ENCODE measurements at places on chromosomes 16 and 17. TPM values are rescaled to one million over a fixed set of nuclear protein-coding genes. Genes with fewer than 3 reads are reported as not detected.

DNA sequence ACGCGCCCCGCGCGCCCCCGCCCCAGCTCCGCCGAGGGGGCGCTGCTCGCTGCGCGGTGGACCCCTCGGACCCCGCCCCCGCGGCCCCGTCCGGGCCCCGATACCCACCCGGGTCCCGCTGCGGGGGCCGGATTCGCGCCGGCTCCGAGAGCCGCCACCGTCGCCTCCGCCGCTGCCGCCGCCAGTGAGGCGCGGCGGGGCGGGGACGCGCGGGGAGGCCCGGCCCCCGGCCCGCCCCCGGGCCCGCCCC, at the start of gene TBC1D16:
Gene TBC1D16 (minus strand): TSS at position 186 of the 250 bp plus-strand sequence. CDS start 22,325 bp downstream, outside the sequence.
- peak within 1 kb of the TSS; percentile 77 for H3K4me3 ChIP-seq
- H3K27me3 ChIP-seq: peaks cover 6% of the 10 kb centered on the region
- H3K4me1 ChIP-seq: peaks cover 13% of the 10 kb centered on the region
- DNase-seq: no peak
- H3K27ac ChIP-seq: peak within 1 kb of the TSS; percentile 91
- peaks cover 10% of the 10 kb centered on the region for H3K36me3 ChIP-seq

DNA sequence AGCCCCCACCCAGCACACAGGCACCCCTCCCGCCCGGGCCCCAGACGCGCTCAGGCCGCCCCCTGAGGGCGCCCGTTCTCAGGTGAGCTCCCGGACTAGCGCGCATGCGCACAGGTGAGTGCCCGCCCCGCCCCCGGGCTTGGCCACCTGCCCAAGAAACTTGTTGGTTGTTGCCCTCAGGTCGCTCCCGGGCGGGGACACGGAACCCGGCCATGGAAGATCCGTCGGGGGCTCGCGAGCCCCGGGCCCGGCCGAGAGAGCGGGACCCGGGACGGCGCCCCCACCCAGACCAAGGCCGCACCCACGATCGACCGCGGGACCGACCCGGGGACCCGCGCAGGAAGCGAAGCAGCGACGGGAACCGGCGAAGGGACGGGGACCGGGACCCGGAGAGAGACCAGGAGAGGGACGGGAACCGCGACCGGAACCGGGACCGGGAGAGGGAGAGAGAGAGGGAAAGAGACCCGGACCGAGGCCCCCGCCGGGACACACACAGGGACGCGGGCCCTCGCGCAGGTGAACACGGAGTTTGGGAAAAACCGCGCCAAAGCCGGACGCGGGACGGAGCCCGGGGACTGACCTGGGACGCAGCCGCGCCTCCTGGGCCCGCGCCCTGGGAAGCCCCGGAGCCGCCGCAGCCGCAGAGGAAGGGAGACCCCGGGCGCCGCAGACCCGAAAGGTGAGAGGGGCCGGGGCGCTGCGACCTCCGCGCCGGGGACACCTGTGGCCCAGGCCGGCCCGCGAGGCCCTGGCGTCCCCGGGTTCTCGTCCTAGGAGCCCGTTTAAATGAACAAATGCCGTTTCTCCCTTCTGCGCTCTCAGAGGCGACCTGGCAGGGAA, at the start of gene MARVELD3:
Gene MARVELD3 (plus strand): TSS at position 167 of the 840 bp plus-strand sequence. CDS start 46 bp downstream, at position 213.
- H3K27ac ChIP-seq: peak within 1 kb of the TSS; percentile 41
- H3K4me1 ChIP-seq: peaks cover 20% of the 10 kb centered on the region
- peak; percentile 92 for DNase-seq
- H3K36me3 ChIP-seq: no peaks in the 10 kb centered on the region
- H3K4me3 ChIP-seq: peak within 1 kb of the TSS; percentile 79

- no peaks in the 10 kb centered on the region for H3K36me3 ChIP-seq
- H3K27me3 ChIP-seq: no peaks in the 10 kb centered on the region
- no peak overlapping the region for H3K27ac ChIP-seq
- peak; percentile 55 for DNase-seq
These were observed 174.2 kb downstream of the TANC2 start for GRCh38 chr17:63140255-63140654.

GRCh38 chr16:24745791-24746190, 16.3 kb downstream of the TNRC6A start:
- H3K4me1 ChIP-seq: peaks cover 62% of the 10 kb centered on the region
- no peaks in the 10 kb centered on the region for H3K27me3 ChIP-seq
- no peak overlapping the region for H3K4me3 ChIP-seq
- peaks cover 4% of the 10 kb centered on the region for H3K36me3 ChIP-seq

TMEM100 gene
- total RNA-seq: 0.29 TPM

GRCh38 chr16:69286941-69287713, 24.0 kb upstream of the VPS4A start:
- H3K36me3 ChIP-seq: peaks cover 38% of the 10 kb centered on the region
- H3K27ac ChIP-seq: peak overlapping the region; percentile 27

- H3K4me3 ChIP-seq: no peak overlapping the region
- no peak overlapping the region for H3K27ac ChIP-seq
- H3K36me3 ChIP-seq: peaks cover 29% of the 10 kb centered on the region
These were observed 31.5 kb downstream of the SIAH1 start for GRCh38 chr16:48353565-48354163.

Data from stomach (tissue), 19 donors.